ENCODE measurements at places on chromosomes 6 and 20.

DNA sequence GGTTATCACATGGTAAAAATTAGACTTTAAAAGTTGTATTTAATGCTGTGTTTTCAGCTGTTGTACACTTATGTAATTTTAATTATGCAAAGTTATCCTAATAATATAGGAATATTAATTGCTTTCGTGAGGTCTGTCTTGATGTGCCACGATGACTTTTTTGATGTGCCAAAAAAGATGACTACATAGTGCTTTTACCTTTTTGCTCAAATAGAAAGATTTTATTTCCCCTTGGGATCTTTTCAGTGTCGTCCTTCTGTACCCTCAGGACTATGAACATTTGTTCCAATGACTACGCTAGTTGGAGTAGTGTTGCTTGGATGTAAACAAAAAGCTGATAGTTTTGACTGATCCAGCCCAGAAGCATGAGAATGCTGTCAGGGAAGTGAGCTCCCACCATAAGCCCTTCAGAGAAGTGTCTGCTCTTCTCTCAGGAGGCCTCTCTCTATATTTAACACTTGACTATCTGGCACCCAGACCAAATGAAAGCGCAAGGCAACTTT is 1.2 kb upstream of the CD164 start:
- DNase-seq, result no peak

DNA sequence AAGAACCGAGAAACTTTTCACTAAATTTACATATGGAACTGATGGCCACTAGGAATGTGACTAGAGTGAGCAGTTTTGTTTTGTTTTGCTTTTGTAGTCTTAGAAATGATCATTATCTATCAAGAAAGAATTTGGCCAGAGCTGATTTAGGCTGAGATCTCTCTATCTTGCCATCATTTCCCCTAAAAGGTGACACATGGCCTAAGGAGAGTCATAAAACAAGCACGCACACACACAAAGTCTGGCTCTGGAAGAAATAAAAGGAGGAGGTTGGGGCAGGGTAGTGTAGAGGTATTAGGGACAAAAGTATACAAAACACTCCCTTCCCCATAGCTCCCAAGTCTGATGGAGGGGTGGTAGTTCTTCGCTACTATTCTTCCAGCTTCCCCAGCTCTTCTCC is 56.4 kb downstream of the RIPOR2 start:
- DNase-seq, result no peak

- DNase-seq, result no peak
Measured at GRCh38 chr6:16343593-16343992, 105.2 kb downstream of the GMPR start.

GRCh38 chr6:2784061-2784460 is 18.9 kb downstream of the WRNIP1 start:
- DNase-seq, result no peak

GRCh38 chr20:22407237-22408193 is 176.9 kb downstream of the FOXA2 start:
- no peak for DNase-seq

GRCh38 chr6:13485923-13486562 is 1.4 kb downstream of the GFOD1 start:
- no peak for DNase-seq

DNA sequence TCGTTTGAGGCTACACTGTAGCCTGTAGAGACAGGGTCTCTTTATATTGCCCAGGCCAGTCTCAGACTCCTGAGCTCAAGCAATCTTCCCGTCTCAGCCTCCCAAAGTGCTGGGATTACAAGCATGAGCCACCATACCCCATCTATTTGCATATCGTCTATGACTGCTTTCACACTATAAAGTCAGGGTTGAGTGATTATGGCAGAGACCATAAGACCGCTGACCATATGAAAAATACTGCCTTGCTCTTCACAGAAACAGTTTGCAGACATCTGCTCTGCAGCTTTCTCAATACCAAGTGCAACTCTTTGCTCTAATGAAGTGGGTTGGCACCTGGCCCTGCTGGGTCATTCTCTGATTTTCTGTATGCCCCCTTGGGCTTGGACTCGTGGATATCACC is 79.5 kb upstream of the PAK5 start:
- no peak for DNase-seq

GRCh38 chr20:51313358-51313827 is 229.1 kb downstream of the NFATC2 start:
- DNase-seq, result no peak

DNA sequence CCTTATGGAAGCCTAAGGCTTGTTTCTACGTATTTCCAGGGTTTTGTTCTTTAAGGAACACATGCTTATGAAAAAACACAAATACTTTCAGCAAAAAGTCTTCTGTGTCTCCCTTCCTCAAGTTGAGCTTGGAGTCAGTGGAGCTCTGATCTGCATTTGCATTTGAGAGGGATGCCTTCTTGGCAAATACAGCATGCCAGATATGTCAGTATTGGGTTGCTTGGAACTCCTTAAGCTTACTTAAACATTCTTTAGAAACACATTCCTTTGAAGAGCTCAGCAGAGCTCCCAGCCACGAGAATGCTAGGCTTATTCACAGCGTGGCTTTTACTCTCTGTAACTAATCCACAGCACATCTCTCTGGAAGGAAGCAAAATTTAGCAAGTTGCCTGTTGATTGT is 68.3 kb downstream of the ANKRD6 start:
- no peak for DNase-seq

- no peak for DNase-seq
Measured at GRCh38 chr6:6125495-6125894, 118.8 kb upstream of the NRN1 start.

- DNase-seq, result no peak
Measured at GRCh38 chr6:32615885-32616532, 21.2 kb upstream of the HLA-DQA1 start.

DNA sequence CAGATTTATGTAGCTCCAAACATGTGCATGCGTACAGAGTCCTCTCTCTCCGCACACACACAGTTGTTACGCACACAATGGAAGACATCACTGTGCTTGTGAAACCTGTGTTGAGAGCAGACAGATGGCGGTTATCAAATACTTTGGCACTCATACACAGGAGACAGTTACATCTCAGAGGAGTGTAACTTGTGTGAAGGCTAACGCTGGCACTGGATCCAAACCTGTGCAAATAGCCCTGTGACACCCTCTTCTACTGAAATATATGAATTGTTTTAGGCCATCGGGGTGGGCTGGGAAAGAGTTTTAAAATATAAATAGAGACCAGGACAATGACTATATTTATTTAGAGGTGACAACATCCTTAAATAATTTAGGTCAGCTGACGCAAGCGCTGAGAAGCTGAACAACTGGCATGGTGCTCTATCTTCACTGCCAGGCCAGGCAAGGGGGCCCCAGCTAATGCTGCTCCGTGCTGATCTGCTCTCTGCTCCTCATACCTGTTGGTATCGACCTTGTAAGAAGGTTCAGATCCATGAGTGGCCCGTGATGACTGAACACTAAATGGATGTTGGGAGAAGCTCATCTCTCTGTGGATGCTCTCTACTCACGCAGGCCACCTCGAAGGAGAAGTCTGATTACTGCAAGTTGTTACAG is 69.4 kb downstream of the FOXC1 start:
- DNase-seq, result no peak

GRCh38 chr20:57496592-57496991 is 28.3 kb downstream of the CTCFL start:
- DNase-seq, result no peak

GRCh38 chr20:19212821-19213502 is 520 bp downstream of the SLC24A3 start:
- no peak for DNase-seq

GRCh38 chr6:90494067-90494780 is 92.6 kb downstream of the MAP3K7 start:
- no peak for DNase-seq

DNA sequence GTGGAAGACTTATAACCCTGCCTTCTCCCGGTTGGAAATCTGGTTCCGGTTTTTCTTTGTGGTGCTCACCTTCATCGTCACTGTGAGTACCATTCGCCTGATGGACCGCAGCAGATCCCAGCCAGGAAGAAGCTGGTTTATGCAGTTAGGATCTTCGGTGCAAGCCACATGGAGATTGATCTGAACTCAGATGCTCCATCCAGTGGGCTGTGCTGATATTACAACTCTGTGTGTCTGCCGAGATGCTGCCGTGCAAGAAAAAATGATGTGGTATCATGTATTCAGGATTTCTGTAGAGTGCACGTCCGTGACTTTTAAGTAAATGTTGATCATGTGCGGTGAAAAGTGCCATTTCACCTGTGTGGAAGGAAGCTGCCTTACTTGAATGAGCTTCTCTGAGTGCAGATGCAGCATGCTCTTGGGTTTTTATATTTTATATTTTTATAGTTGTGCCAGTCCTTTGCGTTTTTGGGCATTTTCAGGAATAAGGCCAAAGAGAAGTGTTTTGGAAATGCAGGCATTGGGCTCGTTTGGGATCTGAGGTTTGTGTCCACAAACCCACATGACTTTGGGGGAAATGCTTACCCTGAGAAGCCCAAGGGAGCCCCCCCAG is 39.2 kb downstream of the DYNLT1 start:
- DNase-seq, result peak; percentile 37

GRCh38 chr6:3426927-3427686 is 29.7 kb downstream of the SLC22A23 start:
- no peak for DNase-seq

- no peak for DNase-seq
Measured at GRCh38 chr20:17225851-17226409, 910 bp upstream of the PCSK2 start.

- DNase-seq, result no peak
Measured at GRCh38 chr20:23119456-23120216, 33.5 kb upstream of the CD93 start.

DNA sequence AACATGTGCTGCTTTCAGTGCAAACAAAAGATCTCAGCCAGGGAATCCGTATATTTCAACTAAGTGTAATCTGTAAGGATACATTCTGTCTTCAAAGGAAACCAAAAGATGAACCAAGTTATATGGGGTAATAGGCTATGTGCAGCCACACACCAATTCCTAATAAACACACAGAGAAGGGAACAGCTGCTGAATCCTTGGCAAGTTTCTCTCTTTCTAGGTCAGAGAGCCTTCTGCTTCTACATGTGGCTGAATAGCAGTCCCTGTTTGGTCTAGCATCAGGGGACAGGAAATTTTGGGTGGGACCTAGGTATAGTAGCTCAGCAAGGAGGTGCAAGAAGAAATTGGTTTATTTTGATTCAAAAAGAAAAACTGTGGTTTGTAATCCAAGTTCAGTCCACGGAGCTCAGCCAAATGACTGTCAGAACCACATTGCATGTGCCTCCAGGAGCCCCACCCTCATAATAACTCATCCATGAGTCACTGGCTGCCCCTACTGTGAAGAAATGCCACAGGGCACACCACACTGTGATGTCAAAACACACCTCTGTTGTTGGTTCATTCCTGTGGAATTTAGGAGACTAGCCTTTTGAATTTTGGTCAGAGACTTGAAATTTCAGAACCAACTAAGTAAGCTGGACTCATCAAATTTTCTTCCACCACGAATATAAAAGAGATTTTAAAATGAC is 21.1 kb downstream of the SPTLC3 start:
- no peak for DNase-seq

DNA sequence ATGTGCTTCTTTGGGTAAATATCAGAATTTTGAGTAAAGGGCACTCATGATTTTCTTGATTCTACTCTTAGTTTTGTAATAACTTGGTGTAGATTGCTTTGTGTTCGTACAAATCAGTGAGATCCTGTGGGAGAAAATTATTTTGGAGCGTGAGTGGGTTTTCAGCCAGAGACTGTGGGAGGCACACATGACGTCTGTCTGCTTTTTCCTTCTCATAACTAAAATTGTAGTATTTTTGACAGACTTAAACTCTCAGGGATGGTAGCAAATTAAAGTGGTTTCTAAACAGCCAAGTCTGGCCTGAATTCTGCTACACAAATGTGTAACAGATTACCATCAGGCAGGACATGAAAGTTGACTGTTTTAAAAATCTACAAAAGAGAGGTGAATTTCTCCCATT is 222.6 kb downstream of the OTOR start:
- no peak for DNase-seq

GRCh38 chr6:99422912-99423311 is 2.2 kb downstream of the PNISR start:
- no peak for DNase-seq

GRCh38 chr6:149239573-149240209 is 77.8 kb upstream of the TAB2 start:
- DNase-seq, result no peak

DNA sequence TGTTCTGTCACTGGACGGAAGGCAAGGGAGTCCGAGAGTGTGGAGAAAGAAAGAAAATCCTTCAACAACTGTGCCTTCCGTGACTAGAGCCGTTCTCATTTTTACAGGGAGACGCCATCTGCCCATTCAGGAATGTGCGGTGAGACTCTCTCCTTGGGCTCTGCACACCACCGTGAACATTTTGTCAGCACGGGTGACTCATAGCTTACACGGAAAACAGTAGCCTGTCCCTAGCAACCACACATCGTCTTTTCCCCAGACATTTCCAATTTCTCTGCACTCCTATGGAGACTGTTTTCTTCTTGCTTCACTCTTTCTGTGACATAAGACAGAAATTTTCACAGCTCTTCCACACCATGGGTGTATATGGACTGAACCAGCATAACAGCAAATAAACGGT is 55.1 kb downstream of the TBXT start:
- no peak for DNase-seq

GRCh38 chr6:139977887-139978332 is 603.5 kb upstream of the CITED2 start:
- DNase-seq, result no peak

- no peak for DNase-seq
Measured at GRCh38 chr6:165404296-165404695, 94.9 kb upstream of the C6orf118 start.

DNA sequence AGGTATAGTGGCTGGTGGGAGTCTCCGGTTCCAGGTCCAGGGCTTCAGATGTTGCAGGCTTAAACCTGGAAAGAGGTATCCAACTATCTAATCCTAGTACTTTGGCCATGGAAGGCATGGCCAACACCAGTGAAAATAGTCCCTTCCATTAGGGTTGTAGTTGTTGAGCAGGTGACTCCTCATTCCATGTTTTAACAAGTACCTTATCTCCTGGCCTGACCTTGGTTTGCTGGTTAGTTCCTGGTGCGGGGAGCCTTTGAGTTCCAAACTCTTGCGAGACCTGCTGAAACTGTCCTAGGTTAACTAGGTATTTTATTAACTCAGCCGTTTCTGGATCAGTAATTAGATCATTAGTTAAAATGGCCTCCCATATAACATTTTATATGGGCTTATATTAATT is 165.1 kb upstream of the PROKR2 start:
- no peak for DNase-seq

DNA sequence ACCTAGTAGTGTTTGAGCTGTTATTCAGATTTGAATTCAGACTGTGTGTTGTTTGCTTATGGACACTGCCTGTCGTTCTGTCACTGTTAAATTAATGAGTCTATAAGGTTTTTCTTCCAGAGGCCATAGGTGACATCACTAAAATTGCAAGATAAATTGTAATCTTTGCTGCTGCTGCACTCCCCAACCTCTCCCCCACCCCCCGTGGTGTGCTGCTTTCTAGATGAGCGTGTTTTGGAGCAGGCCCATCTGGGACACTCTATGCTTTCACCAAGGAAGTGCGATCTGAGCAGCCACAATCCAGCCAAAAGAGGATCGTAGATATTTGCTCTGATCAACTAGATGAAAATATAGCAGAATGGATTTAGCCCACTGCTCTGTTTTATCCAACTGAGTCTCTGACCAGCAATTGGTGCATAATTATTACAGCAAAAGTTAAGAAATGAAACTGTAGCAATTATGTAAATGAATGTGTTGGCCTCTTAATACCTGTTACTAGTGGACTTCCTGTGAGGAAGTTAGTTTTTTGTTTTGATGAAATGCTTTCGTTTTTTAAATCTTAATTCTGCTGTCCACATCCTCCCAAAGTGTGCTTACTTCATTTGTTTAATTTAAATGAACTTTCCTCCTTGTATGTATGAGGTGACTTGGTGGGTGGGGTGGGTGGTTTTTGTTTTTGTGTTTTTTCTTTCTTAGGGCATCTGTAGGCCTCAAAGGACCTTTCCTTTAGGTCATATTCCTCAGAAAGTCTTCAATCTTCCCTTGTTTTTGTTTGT is 58.1 kb downstream of the RPRD1B start:
- DNase-seq, result no peak
